NCI-H1930 (cell line): ENCODE measurements at places on chromosomes 5 and 9.

GRCh38 chr5:111742177-111742994 lies 14.6 kb downstream of the NREP start:
- no peak for DNase-seq

DNA sequence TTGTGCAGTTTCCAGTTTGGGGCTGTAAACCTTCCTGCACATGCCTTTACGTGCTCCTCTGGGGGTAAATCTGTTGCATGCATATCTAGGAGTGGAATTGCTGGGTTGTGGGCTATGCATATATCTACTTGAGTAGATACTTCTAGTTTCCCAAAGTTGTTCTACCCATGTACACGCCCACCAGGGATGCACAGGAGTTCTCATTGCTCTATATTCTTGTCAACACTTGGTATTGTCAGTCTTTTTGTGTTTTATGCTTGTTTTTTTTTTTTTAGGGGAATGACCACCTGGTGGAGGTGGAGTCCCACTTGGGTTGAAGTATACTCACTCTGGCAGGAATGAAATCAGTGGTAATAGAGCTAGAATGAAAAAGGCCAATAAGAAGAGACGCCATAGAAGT lies 23.0 kb downstream of the FOXE1 start:
- no peak for DNase-seq

- DNase-seq: no peak
These were observed 252.8 kb downstream of the MAST4 start for GRCh38 chr5:66848749-66849641.

- DNase-seq: no peak
These were observed 189.5 kb downstream of the TMEM38B start for GRCh38 chr9:105883847-105884246.

DNA sequence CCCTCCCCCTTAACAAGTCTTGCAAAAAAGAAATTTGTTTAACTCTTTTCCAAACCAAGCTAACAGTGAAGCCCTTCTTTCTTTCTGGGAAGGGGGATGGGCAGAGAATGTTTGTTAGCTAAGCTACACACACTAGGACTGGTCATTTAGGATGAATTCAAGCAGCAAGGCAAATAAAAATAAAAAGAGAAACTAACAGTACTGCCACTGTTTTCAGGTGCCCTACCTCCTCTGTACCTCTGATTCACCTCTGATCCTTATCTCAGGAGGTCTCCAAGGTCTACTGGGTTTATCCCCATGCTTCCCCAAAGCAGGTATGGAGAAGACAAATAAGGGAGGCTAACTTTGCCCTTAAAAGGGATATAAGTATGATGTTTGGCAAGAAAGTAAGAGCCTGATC lies 52.9 kb downstream of the ELL2 start:
- DNase-seq: no peak

DNA sequence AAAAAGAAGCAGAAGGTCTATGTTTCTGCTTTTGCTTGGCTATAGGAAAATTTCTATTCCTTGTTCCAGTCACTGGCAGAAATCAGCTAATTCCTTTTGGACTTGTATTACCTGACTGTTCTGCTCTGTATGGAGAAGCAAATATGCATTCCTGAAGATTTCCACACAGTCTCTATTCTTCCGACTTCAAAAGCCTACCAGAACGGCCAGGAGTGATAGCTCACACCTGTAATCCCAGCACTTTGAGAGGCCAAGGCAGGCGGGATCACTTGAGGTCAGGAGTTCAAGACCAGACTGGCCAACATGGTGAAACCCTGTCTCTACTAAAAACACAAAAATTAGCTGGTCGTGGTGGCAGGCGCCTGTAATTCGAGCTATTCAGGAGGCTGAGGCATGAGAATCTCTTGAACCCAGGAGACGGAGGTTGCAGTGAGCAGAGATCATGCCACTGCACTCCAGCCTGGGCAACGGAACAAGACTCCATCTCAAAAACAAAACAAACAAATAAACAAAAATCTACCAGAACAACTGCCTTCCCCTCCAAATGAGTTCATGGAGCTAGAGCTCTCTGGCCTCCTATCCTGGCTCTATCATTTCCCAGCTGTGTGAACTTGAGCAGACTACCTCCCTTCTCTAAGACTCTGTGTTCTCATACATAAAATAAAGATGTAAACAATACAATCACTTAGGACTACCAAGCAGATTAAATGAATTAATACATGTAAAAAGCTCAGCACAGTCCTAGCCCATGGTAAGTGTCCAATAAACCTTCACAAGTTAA lies 17.0 kb downstream of the MYO10 start:
- no peak for DNase-seq

GRCh38 chr5:61402244-61402823 lies 70.3 kb downstream of the ZSWIM6 start:
- no peak for DNase-seq

GRCh38 chr9:112853882-112854585 lies 36.6 kb downstream of the SLC46A2 start:
- DNase-seq: no peak

- peak; percentile 77 for DNase-seq
These were observed 188.2 kb downstream of the ARRDC3 start for GRCh38 chr5:91194824-91195381.

GRCh38 chr9:129208207-129209032 lies 30.4 kb upstream of the IER5L start:
- DNase-seq: no peak

DNA sequence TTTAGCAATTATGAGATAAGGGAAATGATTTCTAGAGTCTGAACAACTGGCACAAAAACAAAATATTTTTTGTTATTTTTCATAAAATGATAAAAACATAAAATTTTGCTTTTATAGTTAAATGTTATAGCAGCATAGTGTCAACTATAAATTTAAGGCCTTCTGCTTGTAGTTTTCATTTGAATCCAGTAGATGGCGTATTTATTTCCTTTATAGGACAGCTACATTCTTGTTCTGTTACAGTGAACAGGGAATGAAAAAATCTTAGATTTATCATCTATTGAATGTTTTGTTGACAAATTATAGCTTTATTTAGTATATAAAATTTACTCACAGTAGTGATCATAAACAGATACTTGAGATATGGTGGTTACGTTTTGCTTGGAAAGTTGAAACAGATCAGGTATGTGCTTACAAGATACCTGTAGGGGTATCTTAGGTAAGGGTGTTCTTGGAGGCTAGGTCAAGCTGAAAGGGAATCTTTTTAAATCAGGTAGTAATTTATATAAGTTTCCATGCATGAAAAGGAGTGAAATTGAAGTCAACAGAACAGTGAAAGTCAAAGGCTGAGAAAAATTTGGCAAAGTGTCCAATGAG lies 239.3 kb upstream of the GRIN3A start:
- DNase-seq: no peak

DNA sequence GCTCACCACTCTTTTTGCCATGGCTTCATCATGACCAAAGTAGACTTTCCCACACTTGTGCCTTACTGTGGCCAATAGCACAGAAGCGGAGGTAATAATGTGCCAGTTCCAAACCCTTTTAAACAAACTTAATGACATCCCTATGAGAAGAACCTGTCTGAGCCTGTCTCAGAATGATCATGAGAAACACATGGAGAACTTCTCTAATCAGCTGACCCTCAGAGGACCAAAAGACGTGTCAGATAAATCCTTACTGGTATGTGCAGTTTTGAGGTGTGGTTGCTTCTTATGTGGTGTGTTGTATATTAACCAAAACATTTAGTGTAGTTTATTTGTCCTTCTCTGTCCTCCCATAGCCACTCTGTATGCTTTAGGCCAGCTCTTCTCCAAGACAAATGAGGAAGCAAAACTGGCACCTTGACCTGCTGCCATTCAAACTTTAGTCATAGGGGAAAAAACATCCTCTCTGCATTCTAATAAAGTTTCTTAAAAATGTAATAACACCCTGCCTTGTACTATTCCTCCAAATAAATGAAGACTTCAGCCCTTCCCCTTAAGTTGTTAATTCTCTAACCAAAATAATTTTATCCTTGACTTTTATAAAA lies 168.9 kb downstream of the MUSK start:
- DNase-seq: no peak

GRCh38 chr9:133347515-133347984 lies 381 bp downstream of the MED22 start:
- no peak for DNase-seq

- no peak for DNase-seq
These were observed 958 bp downstream of the MYOZ3 start for GRCh38 chr5:150661821-150662596.

- no peak for DNase-seq
These were observed 166.7 kb downstream of the DAB2IP start for GRCh38 chr9:121818016-121818661.

DNA sequence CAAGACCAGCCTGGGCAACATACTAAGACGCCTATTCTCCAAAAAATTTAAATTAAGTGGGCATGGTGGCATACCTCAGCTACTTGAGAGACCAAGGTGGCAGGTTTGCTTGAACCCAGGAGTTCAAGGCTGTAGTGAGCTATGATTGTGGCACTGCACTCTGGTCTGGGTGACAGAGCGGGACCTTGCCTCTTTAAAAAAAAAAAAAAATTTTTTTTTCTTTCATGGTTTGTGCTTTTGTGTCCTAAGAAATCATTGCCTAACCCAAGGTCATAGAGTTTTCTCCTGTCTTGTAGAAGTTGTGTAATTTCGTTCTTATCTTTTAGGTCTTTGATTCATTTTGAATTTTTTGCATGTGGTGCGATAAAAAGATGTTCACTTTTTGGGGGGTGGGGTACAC lies 12.3 kb downstream of the GPBP1 start:
- DNase-seq: no peak

- no peak for DNase-seq
These were observed 1.9 kb downstream of the KIAA1191 start for GRCh38 chr5:176359658-176360057.

DNA sequence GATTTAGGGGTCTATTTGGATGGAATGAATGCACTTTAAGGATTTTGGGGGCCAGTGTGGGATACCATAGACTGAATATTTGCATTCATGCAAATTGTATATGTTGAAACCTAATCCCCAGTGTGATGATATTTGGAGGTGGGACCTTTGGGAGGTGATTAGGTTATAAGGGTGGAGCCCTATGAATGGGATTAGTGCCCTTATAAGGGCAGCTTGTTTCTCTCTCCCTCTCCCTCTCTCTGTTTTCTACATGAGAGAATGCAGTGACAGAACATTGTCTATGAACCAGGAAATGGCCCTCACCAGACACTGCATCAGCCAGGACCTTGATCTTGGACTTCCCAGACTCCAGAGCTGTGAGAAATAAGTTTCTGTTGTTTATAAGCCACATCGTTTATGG lies 166.1 kb downstream of the MED10 start:
- no peak for DNase-seq

- no peak for DNase-seq
These were observed 149.6 kb upstream of the ATP10B start for GRCh38 chr5:161001604-161002003.

- DNase-seq: no peak
These were observed 1034.4 kb downstream of the CDH9 start for GRCh38 chr5:26003966-26004365.

- DNase-seq: no peak
These were observed 359.9 kb upstream of the ACTBL2 start for GRCh38 chr5:57842364-57843058.

DNA sequence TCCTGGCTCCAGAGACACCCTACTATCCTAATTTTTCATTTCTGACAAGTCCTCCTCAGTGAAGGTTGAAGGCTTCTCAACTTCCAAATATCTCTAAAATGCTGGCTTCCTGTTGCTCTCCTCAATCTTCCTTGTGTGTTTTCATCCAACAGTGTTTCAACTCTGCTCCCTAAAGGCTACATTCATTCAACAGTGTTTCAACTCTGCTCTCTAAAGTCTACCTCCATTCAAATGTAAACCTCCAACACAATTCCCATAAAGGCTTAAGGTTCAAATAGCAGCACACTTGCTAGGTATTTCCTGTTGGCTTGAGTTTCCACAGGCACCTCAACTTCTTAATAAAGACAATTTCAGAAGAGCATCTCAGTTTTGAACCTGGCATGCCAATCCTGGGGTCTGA lies 164.8 kb downstream of the HINT1 start:
- DNase-seq: no peak

- DNase-seq: no peak
These were observed 4.0 kb upstream of the VCAN start for GRCh38 chr5:83467371-83468035.

DNA sequence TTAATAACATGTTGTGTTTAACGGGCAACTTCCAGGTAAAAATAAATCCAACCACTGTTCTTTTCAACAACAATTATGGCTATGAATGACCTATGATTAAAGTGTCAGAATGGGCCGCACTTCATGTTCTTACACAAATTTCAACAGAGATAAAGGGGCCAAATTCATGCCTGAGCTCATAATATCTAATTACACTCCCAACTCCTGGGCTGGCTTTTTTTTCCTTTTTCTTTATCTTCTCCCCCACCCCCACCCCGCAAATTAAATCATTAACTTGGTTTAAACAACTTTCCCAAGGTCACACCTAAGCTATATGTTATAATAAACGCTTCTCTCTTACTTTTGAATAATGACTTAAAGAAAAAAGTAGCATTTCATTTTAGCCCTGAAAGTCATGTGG lies 25.8 kb downstream of the ZNF608 start:
- no peak for DNase-seq

DNA sequence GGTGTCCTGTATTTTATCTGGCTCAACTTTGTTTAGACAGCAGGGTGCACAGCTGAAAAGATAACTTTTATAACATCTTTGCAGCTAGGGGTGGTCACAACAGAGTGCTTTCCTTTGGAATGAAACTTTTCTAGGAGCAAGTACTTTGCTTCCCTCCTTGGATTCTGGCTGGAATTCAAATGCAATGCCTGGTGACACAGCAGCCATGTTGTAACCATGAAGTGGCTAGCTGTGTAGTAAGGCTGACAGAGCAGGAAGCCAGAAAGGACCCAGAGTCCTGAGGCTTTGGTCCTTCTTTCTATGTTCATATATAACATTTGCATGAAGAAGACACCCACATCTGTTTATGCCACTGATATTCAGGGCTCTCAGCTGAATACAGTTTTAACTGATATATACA lies 48.1 kb downstream of the TENT4A start:
- DNase-seq: no peak

DNA sequence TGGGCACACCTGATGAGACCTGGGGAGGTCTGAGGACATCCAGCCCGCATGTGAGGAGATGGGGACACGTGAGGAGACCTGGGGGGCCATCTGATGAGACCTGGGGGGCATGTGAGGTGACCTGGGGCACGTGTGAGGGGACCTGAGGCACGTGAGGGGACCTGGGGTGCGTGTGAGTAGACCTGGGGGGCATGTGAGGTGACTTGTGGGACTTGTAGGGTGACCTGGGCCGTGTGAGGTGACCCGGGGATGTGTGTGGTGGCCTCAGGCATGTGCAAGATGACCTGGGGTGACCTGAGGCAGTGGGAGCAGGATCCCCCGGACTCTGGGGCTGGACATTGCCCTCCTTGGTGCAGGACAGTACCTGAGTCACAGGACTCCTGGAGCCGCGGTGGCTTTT lies 30.6 kb downstream of the PNPLA7 start:
- no peak for DNase-seq

DNA sequence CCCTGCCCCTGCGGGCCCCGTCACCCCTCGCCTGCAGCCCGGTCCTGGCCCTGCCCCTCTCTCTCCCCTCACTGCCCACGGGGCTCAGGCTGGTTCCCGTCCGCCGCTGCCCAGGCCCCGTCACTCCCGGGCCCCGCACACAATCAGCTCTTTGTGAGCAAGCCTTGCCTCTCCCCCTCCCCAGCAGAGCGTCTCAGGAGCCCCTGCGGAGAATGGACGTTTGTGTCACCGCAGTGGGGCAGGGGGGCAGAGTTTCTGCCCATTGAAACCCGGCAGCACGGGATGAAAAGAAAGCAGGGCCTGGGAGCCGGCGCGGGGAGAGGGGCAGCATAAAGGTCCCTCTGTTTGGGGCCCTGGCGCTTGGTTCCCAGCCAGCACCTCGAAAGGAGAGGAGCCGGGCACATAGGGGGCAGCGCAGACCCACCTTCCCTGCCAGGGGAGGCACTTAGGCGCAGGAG lies 13.5 kb upstream of the NUP214 start:
- no peak for DNase-seq
